ENCODE measurements at places on chromosomes 12 and 14.

GRCh38 chr12:51372021-51372420 lies 19.2 kb downstream of the GALNT6 start:
- no peak for DNase-seq

GRCh38 chr14:59309291-59309900 lies 120.9 kb downstream of the DAAM1 start:
- DNase-seq = no peak

- DNase-seq = no peak
These were observed 57.5 kb downstream of the EML1 start for GRCh38 chr14:99850709-99851108.

GRCh38 chr12:14366209-14367039 lies 942 bp downstream of the ATF7IP start:
- DNase-seq = no peak

DNA sequence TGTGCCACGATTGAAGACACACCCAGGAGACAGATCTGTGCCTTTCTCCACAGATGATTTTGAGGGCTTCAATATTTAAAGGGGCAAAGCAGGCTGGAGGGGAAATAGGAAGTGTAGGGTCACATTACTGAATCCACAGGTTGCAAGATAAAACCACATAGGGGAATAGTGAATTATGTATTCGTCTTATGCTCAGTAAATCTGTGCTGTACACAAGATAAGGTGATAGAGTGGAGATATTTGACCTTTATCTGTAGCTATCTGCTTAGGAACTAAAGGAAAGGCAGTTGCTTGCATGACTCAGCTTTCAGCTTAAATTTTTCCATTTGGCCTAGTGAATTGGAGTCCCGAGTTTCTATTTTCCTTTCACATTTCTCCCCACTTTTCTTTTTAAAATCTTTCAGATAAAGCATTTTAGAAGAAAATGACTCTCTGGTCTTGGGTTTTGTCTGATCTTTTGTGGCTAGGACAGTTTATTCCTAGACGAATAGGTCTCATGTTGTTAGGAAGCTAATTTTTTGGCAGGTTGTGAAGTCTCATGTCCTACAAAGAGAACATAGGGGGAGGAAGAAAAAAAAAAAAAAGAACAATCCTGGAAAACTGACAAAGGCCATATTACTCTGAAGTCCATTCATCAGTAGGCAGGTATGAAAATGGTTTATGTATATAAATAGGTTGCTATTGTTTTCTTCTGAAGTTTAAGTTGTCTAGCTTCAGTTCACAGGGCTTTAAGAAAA lies 55.4 kb downstream of the FBXO33 start:
- no peak for DNase-seq

DNA sequence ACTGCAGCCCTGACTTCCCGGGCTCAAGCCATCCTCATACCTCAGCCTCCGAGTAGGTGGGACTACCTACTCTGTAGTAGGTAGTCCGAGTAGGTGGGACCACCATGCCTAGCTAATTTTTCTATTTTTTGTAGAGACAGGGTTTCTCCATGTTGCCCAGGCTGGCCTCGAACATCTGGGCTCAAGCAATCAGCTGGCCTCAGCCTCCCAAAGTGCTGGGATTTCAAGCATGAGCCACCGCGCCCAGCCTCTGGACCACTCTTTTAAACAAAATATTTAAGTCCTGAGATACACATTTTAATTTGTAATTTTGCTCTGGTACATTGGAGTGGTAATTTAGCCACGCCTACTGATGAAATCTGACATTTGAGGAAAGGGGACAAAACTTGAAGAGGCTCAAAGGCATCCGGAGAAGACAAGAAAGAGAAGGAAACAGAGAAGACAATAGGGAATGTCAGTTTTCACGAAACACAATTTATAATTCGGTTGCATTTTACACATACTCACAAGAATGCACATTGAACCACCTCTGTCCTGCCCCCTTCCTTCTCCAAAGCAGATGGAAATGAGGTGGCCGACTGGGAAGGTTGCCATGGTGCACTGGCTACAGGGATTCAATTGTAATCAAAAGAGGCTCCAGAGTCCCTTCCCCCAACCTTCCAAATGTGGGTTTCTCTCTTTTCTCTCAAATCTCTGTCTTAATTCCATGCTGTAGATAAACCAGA lies 9.7 kb upstream of the TUBA1A start:
- no peak for DNase-seq

DNA sequence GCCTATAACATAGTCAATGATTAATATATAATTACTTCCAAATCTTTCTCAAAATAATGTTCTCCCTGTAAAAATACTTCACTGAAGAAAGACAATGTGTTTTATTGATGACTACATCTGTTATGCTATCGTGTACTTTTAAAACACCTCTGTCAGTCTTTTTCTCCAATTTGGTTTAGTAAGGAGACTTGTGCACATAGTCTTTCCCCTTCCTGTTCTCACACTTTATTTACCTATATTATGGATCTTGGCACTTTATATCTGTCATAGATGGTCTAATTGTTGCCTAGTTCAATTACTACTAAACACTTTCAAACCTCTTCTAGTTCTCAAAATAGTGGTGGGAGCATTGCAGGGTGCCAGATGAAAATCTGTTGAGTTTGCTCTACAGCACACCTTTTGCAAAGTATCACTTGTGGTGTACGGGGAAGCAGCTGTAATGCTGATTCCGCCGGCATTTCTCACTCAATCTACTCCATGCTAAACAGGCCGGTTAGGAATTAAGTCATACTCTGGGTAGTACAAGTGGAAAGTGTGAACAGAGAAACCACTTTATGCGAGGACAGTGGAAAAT lies 1.1 kb upstream of the INSM2 start:
- no peak for DNase-seq

DNA sequence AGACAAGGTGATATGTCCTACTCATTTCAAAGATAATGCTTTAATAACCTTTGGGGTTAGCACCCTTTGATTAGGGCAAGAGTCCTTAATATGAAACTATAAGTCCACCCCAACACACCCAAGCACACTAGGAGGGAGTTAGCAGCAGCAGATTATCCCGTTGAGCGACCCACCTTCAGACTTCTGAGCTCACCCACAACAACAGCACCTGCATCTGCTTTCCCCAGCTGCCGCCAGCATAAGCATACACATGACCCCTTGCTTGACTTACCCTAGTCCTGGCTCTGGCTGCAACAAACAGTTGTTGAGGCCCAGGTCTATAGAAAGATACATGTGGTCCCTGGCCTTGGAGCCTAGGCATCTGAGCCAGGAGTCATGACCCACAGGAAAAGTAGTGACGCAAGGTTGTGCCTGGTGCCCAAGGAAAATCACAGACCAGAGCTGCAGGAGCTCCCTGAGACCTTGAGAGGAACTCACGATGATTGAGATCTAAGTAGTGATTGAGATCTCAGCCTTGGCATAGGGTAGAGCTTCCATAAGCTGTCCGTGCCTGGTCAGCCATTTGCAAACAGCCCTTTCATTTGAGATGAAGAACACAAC lies 19.0 kb downstream of the ZDHHC22 start:
- DNase-seq = no peak

DNA sequence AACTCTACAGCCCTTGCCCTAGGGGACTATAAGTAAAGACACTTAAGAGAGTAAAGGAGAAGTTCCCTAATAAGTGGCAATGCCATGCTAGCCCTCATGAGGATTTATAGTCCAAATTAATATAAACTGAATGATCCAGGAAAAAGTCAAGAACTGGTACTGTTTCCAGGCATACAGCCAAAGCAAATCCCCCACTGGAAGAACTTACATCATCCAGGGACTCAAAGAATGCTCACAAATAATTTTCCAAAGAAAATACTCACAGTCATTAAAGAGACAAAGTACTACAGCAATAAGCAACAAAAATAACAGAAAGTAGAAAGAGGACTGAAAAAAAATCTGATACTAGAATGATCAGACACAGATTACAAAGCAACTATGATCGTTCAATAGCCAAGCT lies 79.7 kb upstream of the RAP1B start:
- DNase-seq = no peak

DNA sequence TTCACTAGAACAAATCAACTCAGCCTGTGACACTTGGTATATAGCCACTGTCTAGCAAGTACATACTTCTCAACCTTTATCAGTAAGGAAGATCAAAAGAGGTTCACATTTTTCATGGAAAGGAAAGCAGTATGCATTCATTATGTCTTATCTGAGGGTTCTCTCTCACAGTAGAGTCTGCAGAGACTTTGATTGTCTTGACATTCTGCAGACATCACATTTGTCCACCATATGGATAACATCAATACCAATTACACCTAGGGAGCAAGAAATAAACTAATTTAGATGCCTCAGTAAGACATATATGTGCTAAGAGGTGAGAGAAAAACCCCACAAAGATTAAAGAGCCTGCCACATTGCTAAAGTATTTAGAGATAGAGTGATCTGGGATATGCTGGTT lies 110.8 kb upstream of the SLC35F4 start:
- no peak for DNase-seq

DNA sequence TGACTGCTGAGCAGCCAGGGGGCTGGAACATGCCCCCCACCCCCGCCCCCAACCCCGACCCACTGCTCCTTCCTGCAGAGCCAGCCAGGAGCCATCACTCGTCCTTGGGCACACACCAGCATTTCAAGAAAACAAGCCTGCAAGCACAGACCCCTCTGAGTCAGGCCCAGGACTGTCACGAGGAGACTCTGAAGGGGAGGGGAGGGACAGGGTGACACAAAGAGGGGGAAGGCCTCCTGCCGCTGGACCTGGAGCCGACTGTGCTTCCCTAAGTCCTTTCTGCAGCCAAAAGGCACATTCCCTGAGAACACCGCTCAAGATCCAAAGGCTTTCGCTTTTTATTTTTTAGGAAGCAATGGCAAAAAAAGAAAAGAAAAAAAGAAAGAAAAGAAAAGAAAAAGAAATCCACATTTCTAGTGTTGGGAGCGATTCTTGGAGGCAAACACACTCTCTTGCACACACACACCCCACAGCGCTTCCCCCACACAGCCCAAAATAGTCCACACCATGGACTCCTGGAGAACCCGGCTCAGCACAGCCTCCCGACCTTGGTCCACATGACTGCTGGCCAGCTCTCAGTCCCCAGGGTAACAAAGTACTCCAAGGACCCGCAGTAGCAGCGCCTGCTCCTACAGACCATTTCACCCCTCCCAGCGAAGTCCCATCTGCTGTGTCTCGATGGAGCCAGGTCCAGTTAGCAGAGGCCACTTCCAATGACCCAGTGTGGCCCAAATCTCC lies 101.7 kb downstream of the DPF3 start:
- DNase-seq = no peak

DNA sequence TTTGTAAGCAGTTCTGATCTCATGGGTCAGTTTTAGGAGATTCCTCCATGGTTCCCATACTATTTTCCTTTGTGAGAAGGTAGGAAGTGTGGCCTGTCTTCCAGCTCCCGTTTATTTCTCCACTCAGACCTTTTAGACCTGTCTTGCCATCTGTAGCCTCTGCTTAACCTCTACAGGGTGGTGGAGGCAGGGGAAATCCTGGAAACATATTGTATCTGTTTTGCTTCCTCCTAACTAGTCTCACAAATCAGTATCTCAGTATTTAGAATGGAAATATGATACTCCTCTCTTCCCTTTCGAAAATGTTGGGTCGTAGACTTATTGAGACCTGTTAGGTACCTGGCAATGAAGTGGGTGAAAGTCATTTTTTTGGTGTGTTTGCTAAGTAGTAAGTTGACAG lies 399.4 kb upstream of the RGS6 start:
- DNase-seq = no peak

All from lower lobe of right lung (tissue), 2 donors.